ENCODE measurements at places on chromosomes 6 and 20.

DNA sequence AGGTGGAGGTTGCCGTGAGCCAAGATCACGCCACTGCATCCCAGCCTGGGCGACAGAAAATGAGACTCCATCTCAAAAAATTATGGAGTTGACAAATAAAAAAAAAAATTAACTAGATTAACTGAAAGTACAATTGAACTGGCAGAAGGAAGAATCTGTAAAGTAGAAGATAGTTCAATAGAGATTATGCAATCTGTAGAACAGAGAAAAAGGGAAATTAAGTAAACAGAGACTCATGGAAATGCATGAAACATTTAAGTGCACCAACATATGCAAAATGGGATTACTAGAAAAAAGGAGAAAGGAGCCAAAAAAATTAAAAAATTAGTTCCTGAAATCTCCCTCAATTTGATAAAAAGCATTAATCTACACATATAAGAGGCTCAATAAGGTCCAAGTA, 188.8 kb upstream of the KHDRBS2 start:
- no peak for DNase-seq

GRCh38 chr6:78935553-78935952, 68.2 kb downstream of the IRAK1BP1 start:
- DNase-seq, result no peak

- DNase-seq, result no peak
These were observed 395.4 kb downstream of the ARHGAP18 start for GRCh38 chr6:129314575-129314974.

DNA sequence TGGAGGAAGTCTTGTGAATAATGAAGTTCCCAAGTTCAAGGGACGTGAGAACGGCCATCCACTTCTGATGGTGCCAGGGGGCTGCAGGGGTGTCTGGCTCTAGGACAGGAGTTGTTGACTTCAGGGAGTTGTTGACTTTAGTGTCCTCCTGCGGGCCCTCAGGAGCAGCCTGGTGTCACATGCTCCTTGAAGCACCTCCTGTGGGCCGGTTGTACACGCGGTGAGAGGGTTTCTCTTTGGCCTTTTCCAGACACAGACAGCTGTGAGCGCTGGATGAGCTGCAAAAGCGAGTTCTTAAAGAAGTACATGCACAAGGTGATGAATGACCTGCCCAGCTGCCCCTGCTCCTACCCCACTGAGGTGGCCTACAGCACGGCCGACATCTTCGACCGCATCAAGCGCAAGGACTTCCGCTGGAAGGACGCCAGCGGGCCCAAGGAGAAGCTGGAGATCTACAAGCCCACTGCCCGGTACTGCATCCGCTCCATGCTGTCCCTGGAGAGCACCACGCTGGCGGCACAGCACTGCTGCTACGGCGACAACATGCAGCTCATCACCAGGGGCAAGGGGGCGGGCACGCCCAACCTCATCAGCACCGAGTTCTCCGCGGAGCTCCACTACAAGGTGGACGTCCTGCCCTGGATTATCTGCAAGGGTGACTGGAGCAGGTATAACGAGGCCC, 77.8 kb downstream of the ISM1 start:
- no peak for DNase-seq

All from naive thymus-derived CD4-positive, alpha-beta T cell (primary cell).